Kidney tubule cell (primary cell): ENCODE measurements at places on chromosomes 7 and 10.
A peak's percentile ranks its signal among the peaks of the same experiment; 100 is the strongest.

- no peak for DNase-seq
Observed at GRCh38 chr7:148609045-148609725, 18.6 kb downstream of the C7orf33 start.

- DNase-seq = no peak
Observed at GRCh38 chr10:114508376-114508775, 104.1 kb upstream of the AFAP1L2 start.

DNA sequence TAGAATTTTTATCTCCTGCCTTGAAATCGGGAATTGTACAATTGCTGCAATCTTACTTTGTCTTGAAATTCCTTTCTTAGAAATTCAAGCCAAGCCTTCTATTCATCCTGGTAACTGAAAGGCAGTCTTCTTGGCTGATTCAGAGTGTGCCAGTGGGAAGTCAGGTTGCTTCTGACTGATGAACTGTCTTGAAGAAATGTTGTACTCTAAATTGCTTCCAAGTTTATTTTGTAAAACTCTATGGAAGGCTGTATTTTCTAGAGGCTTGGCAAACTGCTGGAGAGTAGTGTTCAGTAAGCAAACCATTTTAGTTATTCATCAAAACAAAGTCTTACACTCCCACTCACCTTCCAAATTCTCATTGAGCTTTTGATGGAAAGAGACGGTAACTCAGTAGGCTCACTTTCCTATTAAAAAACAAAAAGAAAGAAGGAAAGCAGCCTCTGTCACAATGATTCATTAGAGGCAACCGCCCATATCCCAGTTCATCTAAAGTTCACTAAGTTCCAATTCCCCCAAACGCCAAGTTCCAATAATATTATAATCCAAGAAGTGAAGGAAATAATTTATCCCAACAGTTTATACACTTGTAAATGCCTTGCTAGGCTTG, 187.9 kb upstream of the MALRD1 start:
- DNase-seq = no peak

DNA sequence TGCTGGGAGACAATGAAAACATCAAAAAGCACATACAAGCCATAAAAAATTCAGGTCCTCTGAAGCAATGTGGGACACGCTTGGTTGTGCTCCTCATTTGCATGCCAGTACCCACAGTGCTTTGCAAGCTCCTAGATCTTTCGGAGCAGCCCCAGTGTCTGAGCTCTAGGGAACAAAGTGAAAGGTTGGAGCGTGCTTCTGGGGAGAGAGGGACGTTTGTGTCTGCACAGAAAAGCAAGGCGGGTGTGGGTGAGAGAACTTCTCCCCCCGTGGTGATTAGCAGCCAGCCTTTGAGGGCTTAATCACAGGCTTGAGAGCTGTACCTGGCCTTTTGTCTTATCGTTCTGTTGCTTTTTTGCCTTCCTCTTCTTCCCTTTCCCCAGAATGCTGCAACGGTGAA, 76.7 kb upstream of the HABP2 start:
- peak; percentile 11 for DNase-seq

DNA sequence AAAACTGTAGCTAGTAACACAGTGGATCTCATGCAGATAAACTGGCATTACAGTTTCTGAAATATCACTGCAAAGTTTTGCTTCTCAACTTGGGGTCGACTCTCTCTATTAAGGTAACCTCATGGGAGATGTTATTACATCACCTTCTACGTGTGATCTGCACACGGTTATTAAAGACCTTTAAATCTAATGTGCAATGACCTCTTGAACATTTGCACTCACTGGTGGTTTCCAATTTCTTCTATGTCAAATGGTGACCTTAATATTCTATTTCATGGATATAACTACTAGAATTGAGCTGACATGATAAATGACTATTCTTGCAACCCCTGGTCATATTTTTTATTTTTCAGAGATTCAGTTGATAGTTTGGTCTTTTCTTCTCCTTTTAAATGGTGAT, 191.3 kb downstream of the PPP1R3A start:
- no peak for DNase-seq

- DNase-seq = peak; percentile 68
Observed at GRCh38 chr7:128115336-128115820, 84.1 kb upstream of the LRRC4 start.

DNA sequence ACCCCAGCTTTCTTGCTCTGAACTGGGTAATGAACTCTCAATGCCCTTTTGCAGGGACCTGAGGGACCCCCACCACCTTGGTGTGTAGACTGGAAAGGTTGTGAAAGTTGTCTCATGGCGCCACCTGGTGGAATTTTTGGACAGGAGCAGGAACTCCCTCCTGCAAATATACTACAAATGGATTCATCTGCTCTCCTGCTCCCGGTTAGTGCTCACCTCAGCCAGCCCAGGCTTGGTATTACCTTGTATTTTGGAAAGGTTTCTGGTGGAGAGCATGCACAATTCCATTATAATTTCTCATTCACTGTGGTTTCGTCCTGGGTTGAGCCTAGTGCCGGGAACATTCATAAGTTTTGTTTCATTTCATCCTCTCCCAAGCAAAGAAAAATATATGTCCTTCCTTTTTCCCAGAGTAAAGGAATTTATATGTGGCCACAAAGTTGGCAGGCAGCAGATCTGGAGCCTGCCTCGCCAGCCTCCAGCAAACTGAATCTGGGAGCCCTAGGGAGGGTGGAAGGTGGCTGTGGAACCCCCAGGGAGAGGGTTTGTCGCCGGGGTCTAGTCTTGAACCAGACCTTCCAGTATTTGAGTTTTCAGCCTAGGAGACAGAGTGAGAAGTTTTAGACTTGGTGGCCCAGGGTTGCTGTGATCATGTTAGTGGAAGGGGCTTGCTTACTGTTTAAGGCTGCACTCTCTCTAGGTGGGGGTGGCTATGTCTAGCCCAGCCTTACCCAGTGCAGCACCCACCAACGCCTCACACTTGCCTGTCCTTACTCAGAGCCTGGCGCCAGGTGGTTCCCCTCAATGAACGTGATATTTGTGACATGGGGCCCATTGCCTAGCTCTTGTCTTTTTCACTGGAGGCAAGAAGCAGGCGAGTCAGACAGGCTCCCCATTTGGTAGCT, 9.5 kb downstream of the FAM241B start:
- DNase-seq = peak; percentile 69
